ENCODE measurements at places on chromosomes 11 and 22. TPM values are rescaled to one million over a fixed set of nuclear protein-coding genes. Genes with fewer than 3 reads are reported as not detected.
A peak's percentile ranks its signal among the peaks of the same experiment; 100 is the strongest.

STARD10 gene
- total RNA-seq, result 8.3 TPM

- no peak for DNase-seq
These were observed 60.0 kb downstream of the FAM181B start for GRCh38 chr11:82673631-82674030.

PGR gene
- not detected for total RNA-seq

BACE1-AS gene
- 3.1 TPM for total RNA-seq

- DNase-seq, result peak; percentile 72
These were observed 10.3 kb downstream of the TOP3B start for GRCh38 chr22:21972293-21972779.

- DNase-seq, result peak; percentile 88
These were observed 472 bp downstream of the APOA5 start for GRCh38 chr11:116791002-116791812.

- no peak for DNase-seq
These were observed 48.6 kb downstream of the PISD start for GRCh38 chr22:31613286-31613903.

DNA sequence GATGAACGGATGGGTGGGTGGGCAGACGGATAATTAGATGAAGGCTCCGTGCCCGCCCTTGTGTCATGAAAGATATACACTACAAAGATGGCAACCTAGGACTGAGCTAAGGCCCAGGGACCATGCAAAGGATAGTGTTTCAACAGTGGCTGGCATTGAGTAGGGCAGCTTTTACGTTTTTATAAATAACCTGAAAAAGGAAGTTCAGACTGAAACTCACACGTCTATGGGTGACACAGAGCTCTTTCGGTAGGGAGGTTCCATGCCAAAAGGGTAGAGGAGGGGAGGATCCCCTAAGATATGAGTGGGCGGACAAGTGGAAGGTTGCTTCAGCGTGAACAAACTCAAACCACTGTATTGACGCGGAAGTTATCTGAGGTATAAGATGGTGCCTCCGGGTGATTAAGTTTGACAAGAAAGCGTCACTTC lies 90.5 kb downstream of the UBASH3B start:
- peak; percentile 82 for DNase-seq

- no peak for DNase-seq
These were observed 1.9 kb downstream of the BLID start for GRCh38 chr11:122113836-122114825.

PRRG4 gene
- total RNA-seq, result 0.23 TPM

SHISAL1 gene
- total RNA-seq, result not detected

MRPL23 gene
- 106 TPM for total RNA-seq

NXF1 gene
- 89.5 TPM for total RNA-seq

KRTAP5-10 gene
- total RNA-seq, result not detected
